ENCODE measurements at places on chromosomes 5 and 9.

DNA sequence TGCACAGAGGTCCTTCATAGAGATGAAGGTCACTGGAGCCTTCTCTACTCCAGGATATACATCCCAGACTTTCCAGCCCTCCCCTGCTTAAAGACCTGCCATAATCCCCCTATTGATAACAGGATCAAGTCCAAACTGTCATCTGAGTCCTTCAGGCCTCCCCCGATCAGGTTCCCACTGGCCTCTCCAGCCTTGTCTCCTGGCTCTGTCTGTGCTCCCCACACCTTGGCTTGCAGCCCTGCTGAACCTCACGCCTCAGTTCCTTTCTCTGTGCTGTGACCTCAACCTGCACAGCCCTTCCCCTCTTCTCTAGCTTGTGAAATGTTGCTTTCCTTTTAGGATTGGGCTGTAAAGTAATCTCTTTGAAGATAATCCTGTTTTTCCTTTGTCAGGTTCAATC, 2.5 kb upstream of the HRH2 start:
- DNase-seq: no peak

- no peak for DNase-seq
Measured at GRCh38 chr5:124735169-124735858, 11.1 kb downstream of the ZNF608 start.

DNA sequence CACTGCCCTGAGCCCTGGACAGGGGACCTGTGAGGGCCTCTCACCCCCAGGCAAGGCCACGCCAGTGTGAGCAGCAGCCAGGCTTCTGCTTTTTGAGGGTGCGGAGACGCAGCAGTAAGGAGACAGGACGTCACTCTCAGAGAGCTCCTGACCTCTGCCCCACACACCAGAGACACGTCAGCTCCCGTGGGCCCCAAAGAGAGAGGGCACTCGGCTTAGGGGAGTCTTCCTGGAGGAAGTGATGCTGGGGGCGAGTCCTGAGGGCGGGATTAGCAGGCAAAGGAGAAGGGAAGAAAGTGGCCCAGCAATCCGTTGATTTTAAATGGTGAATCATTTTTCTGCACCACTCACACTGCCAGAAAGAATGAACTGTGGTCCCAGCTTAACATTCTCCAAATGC, 24.0 kb upstream of the SLC9A3 start:
- no peak for DNase-seq

GRCh38 chr5:132406144-132406783, 36.8 kb downstream of the SLC22A5 start:
- DNase-seq: no peak

DNA sequence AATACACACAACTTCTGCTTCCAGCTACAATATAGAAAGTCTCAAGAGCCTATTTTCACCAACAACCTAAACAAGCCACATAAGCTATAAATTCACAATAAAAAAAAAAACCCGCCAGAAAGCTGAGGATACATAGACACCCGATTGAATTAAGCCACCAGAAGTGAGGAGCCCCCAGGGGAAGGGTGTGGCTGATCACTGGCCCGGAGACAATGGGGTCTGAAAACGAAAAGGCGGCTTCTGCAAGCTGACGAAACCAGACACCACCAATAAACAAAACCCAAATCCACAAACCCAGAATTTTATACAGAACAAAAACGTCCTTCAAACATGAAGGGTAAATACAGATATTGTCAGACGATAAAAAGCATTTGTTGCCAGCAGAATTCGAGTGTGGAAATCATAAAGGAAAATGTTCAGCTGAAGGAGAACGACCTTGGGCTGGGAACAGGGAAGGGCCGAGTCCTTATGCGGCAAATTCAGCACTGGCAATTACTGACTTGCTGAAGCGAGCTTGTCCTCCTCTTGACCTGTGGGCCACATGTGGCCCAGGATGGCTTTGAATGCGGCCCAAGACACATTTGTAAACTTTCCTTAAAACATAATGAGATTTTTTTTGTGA, 39.6 kb upstream of the CEP72 start:
- no peak for DNase-seq

GRCh38 chr9:12843735-12844134, 68.9 kb downstream of the LURAP1L start:
- no peak for DNase-seq

DNA sequence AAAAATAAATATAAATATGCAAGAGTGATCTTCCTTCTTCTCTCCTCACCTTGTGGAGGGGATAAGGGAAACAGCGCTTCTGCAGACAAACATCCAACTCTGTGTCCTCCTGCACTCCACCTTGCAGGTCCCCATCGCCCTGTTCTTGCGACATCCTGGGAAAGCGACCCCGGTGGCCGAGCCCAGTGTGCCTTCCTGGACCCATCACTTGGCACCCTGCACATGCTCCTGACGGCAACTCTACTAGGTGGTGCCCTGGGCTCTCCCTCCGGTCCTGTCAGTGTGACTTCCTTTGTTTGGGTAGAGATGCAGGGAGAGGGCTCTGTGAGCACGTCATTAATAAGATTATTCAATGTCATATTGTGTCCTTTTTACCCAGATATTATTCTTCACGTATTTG, 266.0 kb upstream of the ADAMTS16 start:
- no peak for DNase-seq

- no peak for DNase-seq
Measured at GRCh38 chr5:75046366-75047142, 5.8 kb downstream of the GCNT4 start.

- DNase-seq: no peak
Measured at GRCh38 chr5:10300246-10300645, 7.5 kb downstream of the CMBL start.

DNA sequence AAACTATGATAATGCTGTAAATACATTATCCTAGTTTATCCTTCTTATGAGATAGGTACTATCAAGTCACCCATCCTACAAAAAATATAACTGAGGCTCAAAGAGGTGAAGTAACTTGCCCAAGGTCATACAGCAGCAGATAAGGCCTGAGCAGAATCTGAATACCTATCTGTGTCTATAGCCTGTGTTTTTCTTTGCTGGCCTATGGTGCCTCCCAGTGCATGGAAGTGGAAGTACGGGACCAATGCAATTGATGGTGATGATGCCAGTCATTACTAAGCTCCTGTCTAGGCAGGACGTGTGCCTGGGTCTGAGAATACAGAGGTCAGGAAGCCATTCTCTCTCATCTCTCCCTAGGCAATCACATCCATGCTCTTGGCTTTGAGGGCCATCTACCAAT, 67.8 kb downstream of the FAT2 start:
- peak; percentile 5 for DNase-seq

DNA sequence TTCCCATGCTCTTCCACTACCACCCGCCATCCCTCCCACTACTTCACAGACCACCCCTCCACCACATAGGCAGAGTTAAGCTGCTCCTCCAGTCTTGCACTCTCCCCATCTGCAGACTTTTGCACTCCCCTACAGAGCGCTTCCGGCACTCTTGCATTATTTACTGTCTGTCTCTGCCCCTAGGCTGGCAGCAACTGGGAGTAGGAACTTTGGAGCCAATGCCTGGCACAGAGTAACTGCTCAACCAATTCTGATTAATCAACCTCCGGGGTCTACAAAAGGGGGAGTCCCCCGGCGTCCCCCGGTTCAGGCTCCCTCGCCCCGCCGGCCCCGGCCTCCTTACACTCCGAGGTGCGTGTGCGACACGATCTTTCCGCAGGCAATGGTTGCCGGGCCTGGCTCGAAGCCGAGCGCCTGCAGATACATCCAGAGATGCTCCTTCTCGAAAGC, 498 bp downstream of the HAUS6 start:
- no peak for DNase-seq

- no peak for DNase-seq
Measured at GRCh38 chr5:112737070-112737462, 619 bp upstream of the APC start.

DNA sequence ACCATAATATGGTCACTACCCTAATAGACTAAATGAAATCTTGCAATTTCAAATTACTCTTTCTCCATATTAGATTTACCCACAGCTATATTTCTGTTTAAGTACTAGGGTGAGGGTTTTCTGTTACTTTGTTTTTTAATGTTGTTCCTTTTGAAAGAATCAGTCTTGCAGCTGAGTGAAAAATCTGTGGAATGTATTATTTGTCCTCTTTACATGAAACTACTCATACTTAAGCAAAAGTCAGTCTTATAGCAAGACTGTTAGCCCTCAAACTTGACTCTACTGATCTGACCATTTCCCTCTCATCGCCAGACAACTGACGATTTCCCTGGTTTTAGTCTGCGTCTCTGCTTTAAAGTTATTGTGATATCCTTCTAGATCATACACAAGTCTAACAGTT, 84.0 kb downstream of the PIK3R1 start:
- DNase-seq: no peak

GRCh38 chr5:39780347-39780746, 355.6 kb upstream of the DAB2 start:
- DNase-seq: no peak

DNA sequence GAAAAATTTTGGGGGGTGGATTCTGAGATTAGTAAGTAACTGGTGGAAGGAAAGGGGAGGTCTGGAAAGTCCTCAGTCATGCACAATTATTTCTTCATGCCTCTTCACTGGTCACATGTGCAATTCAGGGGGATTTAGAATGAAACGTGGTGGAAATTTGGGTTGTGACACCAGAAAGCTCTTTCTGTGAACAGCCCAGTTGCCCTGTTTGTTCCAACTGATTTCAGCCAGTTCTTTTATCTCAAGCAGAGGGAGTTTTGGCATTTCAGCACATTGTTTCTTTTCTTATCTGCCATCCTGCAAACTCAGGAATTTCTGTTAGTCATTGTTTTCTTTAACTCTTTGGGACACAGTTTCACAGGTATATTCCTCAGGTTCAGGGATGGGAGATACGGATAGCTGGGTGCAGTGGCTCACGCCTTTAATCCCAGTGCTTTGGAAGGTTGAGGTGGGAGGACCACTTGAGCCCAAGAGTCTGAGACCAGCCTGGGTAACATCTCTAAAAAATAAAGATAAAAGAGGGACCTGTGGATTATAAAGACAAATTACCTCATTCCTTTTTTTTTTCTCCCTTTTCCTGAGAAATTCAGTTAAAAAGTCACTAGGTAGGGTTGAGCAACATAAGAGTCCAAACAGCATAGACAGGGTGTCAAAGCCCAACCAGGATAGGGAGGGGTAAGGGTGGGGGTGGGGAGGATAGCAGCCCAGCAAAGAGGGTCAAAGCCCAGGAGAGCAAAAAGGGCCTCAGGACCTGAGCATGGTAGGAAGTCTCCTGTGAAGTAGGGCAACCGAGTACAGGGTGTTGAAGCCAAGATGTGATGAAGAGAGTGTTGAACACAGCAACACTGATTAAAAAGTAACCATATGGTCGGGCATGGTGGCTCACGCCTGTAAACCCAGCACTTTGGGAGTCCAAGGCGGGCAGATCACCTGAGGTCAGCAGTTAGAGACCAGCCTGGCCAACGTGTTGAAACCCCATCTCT, 5.4 kb upstream of the B4GALT1 start:
- no peak for DNase-seq

- DNase-seq: no peak
Measured at GRCh38 chr5:67141644-67142043, 55.0 kb downstream of the CD180 start.

GRCh38 chr5:28710360-28710759, 1672.0 kb upstream of the CDH9 start:
- DNase-seq: no peak

GRCh38 chr5:149865746-149866145, 78.8 kb downstream of the PDE6A start:
- DNase-seq: no peak

DNA sequence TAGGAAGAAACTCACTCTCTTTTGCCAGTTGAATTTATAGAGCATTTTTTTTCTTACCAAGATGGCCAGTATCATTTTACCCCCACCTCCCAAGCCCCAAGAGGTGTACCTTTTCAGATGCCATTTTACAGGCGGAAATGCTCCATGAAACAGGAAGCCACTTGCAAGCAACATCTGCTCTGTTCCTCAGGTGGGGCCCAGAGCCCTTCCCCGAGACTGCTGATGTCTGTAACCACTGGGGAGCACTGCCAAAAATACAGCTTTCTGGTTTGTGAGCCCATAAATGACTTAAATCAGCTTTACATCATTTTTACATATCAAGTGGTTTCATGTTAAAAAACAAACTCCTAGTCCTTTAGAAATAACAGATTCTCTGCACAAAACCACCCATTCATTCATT, 42.9 kb upstream of the GARNL3 start:
- no peak for DNase-seq

DNA sequence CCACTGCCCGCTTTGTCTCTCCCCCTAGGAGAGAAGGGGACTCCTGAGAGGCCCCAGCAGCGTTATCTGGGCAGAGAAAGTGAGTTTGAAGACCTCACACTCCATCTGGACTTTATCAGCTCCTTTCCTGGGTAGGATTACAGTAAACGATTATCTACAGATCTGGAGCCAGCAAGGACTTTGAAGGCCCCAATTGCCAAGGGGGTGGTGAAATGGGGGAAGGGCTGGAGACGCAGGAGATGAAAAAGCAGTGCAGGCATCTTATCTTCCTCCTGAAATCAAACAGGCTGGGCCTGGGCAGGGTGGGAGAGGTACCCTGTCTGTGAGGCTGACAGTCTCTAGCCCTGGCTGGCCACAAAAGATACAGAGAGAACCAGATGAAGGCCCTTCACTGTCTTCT, 105.8 kb upstream of the MSX2 start:
- DNase-seq: no peak

DNA sequence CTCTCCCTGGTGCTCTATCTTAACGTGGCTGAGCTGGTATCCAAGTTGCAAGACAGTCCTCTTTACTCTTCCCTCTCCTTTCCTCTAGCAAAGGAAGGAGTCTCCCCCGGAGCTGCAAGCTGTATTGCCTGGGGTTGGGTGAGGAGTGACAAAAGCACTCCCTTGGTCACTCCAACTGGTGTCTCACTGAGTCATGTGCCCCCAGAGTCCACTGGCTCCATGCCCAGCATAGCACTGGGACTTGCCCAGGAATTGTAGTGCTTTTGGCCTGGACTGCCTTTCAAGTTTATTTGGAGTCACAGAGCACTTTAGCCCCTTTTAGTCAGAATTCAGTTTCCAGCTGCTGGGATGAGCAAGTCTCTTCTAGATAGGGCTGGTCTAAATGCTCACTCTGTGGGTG, 82.6 kb upstream of the FST start:
- DNase-seq: no peak

GRCh38 chr5:108726446-108727235, 21.1 kb upstream of the FER start:
- no peak for DNase-seq

GRCh38 chr5:157046041-157046440, 12.9 kb downstream of the HAVCR1 start:
- DNase-seq: no peak

DNA sequence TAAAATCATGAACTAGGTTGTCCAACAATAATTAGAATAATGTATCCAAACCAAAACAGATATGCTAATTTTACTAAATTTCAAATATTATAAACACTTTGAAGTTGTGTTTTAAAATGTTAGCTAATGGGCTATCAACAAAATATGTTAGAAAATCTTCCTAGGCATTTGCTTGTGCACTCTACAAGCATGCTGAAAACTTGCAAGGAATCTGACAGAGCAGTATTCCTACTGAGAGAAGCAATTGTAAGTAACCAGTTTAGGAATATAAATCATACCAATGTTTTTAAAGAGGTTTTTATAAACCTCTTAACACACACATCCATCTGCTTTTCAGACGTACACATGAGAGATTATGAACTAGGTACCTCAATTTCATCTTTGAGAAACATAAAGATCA, 228.4 kb upstream of the TBCA start:
- no peak for DNase-seq

GRCh38 chr9:98732801-98733200, 24.1 kb upstream of the GABBR2 start:
- DNase-seq: no peak

All from stimulated activated CD8-positive, alpha-beta memory T cell treated with anti-CD3 and anti-CD28 coated beads, Interleukin-7, amount 100 ng/mL, for 48 hours (primary cell).